Activated CD4-positive, alpha-beta T cell treated with anti-CD3 and anti-CD28 coated beads for 24 hours (primary cell): ENCODE measurements at places on chromosomes 5 and 9.

- DNase-seq = no peak
Observed at GRCh38 chr5:79843450-79844388, 147.3 kb downstream of the MTX3 start.

DNA sequence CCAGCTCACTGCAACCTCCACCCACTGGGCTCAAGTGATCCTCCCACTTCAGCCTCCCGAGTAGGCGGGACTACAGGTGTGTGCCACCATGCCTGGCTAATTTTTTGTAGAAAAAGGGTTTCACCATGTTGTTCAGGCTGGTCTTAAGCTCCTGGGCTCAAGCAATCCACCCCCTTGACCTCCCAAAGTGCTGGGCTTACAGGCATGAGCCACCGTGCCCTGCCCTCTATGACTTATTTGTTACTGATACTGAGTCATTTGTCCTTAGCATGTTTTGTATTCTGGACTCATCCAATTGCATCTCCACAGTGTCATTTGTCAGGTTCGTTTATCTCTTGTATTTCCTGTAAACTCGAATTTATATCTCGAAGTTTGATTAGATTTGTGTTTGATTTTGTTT is 2.7 kb upstream of the ITK start:
- DNase-seq = no peak

DNA sequence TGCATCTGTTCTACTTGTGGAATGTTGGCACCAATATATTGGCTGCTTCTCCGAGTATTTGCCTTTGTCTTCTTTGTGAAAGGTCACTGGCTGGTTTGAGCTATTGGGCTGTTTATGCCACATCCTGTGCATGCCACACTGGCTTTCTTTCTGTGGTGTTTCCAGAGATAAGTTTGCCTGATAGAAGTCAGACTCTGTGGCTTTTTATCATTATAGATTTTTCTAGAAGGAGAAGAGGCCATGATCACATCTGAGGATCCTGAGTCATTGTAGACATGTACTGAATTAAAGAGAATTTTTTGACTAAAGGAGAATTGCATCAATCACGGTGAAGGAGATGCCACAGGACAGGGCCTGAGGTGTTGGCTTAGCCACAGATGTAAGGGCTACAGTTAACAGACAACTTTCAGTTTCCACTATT is 26.5 kb upstream of the CDKN2B start:
- no peak for DNase-seq

GRCh38 chr5:31317665-31318064 is 124.2 kb downstream of the CDH6 start:
- no peak for DNase-seq

DNA sequence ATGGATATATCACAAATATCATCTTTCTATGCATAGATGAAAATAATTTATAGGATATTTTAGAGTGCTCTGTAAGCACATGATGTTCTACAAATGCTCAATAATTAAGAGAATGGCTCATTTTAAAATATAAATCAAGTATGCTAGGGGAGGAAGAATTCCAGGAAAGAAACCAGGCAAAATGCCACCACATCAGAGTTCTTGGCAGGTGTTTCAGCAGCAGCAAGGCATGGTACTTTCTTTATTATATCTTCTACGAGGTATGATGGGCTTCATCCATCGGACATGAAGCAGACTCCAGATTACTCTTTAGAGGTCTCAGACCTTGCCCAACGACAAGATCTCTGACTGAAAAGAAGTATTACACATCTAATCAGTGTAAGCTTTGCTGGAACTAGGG is 316.3 kb upstream of the ARRDC3 start:
- DNase-seq = no peak
